ENCODE measurements at places on chromosomes 2 and 18. TPM values are rescaled to one million over a fixed set of nuclear protein-coding genes. Genes with fewer than 3 reads are reported as not detected.

Gene OXER1
- under 0.01 TPM for total RNA-seq

Gene CHST10
- total RNA-seq, result 12.2 TPM

Gene GRHL1
- 1.7 TPM for total RNA-seq

Gene NAT8
- total RNA-seq, result not detected

Gene CRYGC
- total RNA-seq, result not detected

Gene GCKR
- 0.32 TPM for total RNA-seq

Gene ID2
- total RNA-seq, result 31.2 TPM

Gene DNAH7
- under 0.01 TPM for total RNA-seq

Gene DNAJC5G
- not detected for total RNA-seq

Measured in fibroblast of villous mesenchyme (primary cell).